ENCODE measurements at places on chromosomes 6 and 20. TPM values are rescaled to one million over a fixed set of nuclear protein-coding genes. Genes with fewer than 3 reads are reported as not detected.

SNAP25 gene
- total RNA-seq: 0.65 TPM

GRCh38 chr6:17712576-17712975 lies 5.9 kb upstream of the NUP153 start:
- DNase-seq: no peak

- DNase-seq: no peak
Measured at GRCh38 chr6:51963980-51964379, 123.4 kb downstream of the PKHD1 start.

- peak; percentile 45 for DNase-seq
Measured at GRCh38 chr6:16737925-16738324, 23.3 kb downstream of the ATXN1 start.

KHDC1L gene
- not detected for total RNA-seq
